ENCODE measurements at places on chromosomes 5 and 9.

DNA sequence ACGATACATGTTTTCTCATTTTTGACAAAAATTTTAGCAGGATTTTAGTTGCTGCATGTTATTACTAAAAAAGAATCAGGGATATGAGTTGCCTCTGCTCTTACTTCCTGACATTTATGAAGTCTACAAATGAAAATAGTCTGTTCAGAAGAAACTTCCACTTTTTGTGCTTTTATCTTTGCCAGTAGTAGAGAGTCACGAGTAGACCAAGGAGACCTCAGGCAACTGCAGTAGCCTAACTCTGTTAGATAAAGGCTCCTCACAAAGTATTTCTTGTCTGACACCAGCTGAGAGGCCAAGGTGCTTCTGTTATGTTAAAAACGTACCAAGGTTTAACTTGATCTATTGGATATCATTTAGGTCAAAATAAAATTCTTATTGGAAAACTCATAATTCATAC, 333.9 kb downstream of the NR2F1-AS1 start:
- DNase-seq = no peak

GRCh38 chr9:114754581-114754980, 51.3 kb downstream of the TNFSF15 start:
- no peak for DNase-seq

- DNase-seq = no peak
Observed at GRCh38 chr5:142922223-142922952, 152.2 kb downstream of the ARHGAP26 start.

DNA sequence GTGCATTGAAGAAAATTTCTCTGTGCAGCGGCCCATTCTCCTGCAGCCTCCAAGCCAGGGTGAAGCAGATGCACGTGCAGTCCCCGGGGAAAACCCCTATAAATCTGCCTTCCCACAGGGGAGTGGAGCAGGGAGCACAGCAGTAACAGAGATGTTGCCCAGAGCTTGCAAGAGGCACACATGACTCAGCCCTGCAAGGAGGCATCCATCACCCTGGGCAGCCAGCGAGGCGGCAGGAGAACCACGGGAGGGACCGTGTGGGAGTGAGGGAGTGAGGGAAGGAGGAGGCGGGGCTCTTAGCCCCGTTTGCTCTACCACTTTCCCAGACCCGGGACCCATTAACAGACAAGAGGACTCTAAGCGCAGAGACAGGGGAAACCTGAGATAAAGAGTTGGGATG, 96.2 kb upstream of the ARAP3 start:
- DNase-seq = no peak

GRCh38 chr9:113493203-113493520, 29.6 kb downstream of the RGS3 start:
- DNase-seq = no peak

GRCh38 chr5:15105799-15106393, 234.3 kb upstream of the ANKH start:
- no peak for DNase-seq

DNA sequence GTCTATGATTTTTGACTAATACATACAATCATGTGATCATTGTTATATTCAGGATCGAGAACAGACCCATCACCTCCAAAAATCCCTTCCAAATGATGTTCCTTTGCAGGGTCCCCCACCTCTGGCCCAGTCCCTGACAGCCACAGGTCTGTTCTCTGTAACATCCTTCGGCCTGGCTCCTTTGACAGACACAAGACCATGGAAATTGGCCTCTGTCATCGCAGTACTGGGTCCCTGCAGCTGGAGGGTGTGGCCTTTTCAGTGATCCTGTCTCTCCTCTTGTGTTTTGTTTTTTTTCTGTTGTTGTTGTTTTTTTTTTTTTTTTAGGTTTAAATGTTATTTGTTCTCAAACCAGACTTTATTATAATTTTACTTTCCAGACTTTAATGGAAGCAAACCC, 27.4 kb upstream of the ANKRD33B start:
- no peak for DNase-seq

DNA sequence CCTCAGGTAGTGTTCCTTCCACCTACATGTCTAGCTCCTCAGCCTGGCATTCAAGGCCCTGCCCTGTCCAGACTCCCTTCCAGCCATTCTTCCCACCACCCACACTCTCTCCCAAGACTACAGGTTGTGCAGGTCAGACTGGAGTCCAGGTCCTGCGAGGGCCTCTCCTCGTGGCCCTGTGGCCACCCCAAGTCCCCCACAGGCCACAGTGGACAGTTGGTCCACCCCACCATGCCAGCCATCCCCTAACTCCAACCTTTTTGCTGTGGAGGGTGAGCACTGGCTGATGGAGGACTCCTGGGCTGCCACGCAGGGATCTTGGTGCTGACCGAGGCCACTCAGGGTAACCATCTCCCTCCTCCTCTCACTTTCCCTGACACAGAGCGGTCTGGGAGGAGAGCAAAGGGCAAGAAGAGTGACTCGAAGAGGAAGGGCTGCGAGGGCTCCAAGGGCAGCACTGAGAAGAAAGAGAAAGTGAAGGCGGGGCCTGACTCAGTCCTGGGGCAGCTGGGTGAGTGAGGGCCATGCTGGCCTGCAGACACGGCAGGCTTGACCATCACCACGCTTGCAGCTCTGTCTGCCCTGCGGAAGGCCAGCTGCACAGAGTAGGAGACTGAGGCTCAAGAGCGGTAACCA, 51.0 kb downstream of the JADE2 start:
- no peak for DNase-seq

DNA sequence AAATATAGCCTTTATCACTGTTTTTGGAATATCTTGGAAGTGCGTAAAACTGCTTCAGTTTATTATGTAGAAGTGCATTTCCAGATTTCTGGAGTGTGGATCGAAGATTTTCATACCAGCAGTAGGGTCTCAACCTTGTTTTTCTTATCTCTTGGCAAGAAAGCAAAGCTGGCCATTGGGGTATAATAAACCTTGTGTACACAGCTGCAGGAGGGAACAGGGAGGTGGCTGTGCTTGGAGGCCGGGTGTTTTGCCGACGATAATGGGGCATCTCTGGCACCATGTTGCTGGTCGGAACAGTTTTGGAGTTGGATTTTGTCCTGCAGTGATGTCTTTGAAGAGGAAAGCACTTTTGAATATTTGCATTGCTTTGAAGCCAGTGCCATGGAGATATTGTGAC, 308.8 kb upstream of the DMRT1 start:
- no peak for DNase-seq

DNA sequence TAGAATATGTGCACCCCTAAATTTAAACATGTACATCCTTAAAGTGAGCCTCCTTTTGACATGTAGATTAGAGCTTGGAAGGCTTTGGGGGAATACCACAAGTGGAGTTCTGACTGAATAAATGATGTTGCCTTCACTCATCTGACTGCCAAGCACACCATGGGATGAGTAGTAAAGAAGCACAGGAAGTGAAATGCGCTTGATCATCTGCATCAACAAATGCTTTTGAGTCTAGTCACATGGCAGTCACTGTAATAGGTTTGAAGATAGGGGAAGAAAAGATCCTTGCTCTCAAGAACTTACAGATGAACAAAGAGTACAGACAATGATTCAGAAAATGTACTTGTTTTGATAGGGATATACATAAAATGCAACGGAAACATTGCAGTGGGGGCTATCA, 62.0 kb upstream of the STARD4 start:
- no peak for DNase-seq

DNA sequence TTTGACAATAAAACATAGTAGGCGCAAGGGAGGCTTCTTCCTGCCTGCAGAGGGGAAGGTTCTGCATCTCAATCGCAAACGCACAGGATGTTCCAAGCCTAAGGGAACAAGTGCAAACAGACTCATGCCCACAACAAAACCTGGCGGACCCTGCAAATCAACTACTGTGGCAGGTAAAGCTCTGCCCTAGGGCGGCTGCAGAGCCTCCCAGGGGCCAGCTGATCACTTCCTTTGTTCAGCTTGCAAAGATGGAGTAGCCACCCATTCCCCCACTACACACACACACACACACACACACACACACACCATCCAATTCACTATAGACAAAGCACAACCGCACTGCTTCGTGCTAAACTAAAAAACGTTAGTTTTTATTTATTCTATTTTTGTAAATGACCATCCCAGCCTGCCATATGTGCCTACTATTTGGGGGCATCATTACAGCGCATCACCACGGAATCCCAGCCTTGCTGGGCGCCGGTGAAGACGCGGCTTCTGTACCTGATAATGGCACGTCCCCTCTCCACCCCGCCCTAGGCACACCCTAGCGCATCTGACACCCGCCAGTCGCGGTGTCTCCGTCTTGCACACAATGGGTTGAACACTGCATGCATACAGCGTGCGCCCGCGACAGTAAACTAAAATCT, 57.6 kb downstream of the DPYSL3 start:
- DNase-seq = no peak

DNA sequence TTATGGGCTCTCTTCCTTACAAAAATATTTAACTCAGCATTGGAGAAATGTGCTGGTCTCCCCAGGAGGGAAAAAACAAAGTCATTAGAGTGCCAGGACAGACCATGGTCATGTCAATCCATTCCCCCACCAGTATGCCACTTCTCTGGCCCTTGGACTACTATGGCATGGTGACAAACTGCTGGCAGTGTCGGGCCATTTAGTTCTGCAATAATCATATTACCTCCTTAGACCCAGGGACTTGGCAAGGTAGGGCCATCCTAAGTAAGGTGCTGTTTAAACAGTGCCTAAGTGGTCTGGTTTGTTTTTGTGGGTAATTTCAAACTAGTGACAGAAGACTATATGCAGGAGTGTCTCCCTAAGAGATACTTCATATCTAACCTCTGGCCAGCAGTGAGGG, 177.8 kb upstream of the STK32A start:
- no peak for DNase-seq

DNA sequence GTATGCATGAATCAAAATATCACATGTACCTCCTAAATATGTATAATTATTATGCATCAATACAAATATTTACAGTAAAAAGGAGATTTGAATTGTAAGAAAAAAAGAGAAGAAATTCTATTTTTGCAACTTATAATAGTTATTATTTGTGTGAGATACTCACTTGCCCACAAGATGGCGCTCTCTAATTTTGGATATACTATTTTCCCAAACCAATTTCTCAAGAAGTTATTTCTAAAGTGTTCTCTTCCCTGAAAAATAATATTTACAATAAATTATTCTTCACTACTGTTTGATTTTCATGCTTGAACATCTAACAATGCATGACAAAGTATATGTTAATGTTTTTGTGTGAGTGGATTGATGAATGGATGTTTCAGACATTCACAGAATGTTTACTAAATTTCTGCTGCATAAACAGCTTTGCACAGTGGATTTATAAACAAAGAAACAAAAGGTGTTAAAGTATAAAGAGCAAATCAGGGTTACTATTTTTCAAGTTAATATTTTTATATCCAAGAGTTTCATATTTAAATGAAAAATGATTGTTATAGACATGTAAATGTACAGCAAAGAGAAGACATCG, 503.4 kb downstream of the PDE4D start:
- no peak for DNase-seq

DNA sequence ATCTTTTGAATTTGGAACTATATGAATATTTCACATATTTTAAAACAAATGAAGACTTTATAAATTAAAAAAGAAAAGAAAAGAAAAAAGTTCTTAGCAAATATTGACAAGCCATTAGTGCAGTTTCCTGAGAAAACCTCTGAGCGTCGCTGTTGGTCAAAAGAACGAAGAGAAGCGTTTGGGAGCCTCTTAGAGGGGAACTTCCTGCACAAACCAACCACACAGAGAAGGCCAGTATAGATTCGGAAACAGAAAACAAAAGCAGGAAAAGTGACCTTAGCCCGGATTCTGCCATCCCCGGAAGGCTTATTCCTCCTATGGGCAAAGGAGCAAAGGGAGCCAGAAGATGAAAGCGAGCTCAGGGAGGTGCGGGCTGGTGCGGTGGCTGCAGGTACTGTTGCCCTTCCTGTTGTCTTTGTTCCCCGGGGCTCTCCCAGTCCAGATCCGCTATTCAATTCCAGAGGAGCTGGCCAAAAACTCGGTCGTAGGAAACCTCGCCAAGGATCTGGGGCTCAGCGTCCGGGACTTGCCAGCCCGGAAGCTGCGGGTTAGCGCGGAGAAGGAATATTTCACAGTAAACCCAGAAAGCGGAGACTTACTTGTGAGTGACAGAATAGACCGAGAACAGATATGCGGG, at the start of gene PCDHGB2:
Gene PCDHGB2 (plus strand): TSS at position 205 of the 637 bp plus-strand sequence. CDS start 142 bp downstream, at position 347.
- DNase-seq = no peak

DNA sequence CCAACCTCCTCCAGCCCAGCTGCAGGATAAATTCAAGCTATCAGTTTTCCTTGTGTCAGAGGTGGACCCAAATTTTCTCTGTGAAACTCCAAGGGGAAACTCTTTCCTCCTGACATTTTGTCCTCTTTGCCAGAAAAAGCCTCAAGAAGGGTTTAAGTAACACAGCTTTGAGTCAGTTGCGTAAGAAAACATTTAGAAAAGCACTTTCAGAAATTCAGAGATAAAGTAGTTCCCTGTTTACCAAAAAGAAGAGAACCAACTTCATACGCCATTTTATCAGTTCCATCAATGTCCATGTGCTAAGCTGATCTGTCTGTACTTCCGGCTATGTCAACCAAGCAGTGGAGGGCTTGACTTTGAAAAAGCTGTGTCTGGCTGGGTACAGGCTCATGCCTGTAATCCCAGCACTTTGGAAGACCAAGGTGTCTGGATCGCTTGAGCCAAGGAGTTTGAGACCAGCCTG, 19.9 kb upstream of the SUSD1 start:
- no peak for DNase-seq

- no peak for DNase-seq
Observed at GRCh38 chr9:120755044-120755443, 38.2 kb downstream of the FBXW2 start.

GRCh38 chr9:88984543-88984883, 6.8 kb upstream of the S1PR3 start:
- DNase-seq = no peak

GRCh38 chr5:181036816-181037364, 3.2 kb upstream of the BTNL9 start:
- no peak for DNase-seq

DNA sequence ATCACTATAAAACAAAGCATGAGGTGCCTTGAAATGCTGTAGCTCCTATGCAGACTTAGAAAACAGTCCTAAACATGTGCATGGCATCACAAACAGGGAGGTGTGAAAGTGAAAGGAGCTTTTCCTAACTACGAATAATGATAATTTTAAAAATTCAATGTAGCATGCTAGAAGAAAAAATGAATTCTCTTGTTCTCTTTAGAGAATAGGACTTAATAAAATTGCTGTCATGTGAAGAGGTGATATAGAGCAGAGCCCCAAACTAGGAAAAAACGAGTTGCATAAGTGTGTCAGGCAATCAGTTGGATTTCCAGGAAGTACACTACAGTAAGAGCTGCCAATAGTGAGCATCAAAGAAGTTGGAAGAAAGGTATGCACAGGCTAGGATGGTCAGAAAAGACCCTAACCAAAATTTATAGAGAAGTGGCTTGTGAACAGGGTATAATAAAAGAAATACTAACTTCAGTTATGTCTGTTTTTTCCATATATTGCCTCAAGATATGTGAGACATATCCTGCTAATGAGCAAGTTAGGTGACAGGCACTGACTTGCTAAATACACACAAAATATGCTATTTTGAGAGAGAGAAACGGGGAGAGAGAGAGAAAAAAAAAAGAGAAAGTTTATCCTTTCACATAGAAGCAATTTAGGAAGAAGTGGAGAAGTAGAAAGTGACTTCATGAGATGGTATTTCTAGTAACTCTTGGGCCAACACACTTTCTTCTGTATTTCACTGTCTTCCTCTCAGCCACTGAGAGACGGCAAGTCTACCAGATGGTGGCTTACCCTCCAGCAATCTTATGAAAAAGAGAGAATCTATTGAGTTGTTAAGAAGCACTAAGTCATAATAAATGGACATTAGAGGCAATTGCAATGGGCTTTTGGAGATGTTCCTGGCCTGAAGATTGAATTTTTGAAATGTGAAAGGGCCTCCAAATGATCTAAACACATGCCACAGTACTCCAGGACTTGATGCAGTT, 18.0 kb downstream of the ITGA2 start:
- no peak for DNase-seq
